Esophagus muscularis mucosa (tissue), 4 donors: ENCODE measurements at places on chromosomes 7 and 10.
A peak's percentile ranks its signal among the peaks of the same experiment; 100 is the strongest.

GRCh38 chr7:150737265-150738055, at the start of gene GIMAP5:
Gene GIMAP5 (plus strand): TSS chr7:150737418. CDS start chr7:150740885, 3,467 bp downstream.
- DNase-seq = no peak

DNA sequence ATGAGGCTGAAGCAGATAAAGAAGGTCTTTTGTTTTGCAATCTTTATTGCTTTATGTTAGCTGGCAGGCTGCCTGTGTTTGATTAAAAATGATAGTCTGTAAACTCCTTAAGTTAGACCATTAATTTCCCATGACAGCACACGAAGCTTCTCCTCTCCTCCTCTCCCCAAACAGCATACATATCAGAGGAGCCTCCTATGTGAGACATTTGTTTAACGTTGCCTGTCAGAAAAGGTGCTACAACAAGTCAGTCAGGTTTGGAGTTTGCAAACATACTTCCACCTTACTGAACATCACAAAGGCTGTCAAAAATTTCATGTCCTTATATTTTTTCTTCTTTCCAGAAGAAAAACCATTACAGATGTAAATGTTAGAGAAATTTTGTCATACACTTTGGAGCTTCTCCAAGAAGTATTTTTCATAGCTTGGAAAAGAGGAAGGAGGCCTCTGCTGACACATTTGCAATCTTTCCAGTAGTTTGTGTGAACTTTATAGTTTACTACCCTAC, 393.1 kb downstream of the EXOC4 start:
- DNase-seq = no peak

- DNase-seq = no peak
Measured at GRCh38 chr10:100838986-100839385, 73.8 kb upstream of the SLF2 start.

GRCh38 chr7:114740941-114741340, 181.0 kb upstream of the MDFIC start:
- DNase-seq = no peak

- DNase-seq = peak; percentile 88
Measured at GRCh38 chr10:129971381-129972144, 7.5 kb upstream of the EBF3 start.

GRCh38 chr10:126247446-126247975, 140.8 kb downstream of the ADAM12 start:
- DNase-seq = no peak

DNA sequence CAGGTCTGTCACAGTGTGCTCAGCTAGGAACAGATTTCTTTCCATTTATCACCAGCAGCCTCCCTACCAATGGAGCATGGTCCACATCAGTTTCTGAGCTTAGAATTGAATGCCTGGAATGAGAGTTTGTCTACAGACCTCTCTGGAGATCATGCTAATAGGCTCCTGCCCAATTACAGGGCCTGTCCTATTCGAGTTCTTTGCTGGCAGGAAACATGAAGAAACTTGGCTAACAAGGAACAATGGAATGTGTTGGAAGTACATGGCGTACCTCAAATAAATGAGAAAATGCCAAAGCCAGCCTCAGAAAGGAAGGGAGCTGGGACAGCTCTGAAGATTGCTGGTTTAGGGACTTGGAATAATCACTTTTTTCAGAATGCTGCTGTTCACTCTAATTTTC, 186.0 kb upstream of the AKR1E2 start:
- DNase-seq = no peak

- DNase-seq = no peak
Measured at GRCh38 chr7:14233868-14234369, 244.5 kb upstream of the ETV1 start.

- DNase-seq = no peak
Measured at GRCh38 chr7:39271402-39271801, 293.7 kb downstream of the POU6F2 start.

GRCh38 chr7:151839451-151839921, 37.4 kb downstream of the PRKAG2 start:
- no peak for DNase-seq

- no peak for DNase-seq
Measured at GRCh38 chr7:81053623-81054022, 134.8 kb upstream of the SEMA3C start.

DNA sequence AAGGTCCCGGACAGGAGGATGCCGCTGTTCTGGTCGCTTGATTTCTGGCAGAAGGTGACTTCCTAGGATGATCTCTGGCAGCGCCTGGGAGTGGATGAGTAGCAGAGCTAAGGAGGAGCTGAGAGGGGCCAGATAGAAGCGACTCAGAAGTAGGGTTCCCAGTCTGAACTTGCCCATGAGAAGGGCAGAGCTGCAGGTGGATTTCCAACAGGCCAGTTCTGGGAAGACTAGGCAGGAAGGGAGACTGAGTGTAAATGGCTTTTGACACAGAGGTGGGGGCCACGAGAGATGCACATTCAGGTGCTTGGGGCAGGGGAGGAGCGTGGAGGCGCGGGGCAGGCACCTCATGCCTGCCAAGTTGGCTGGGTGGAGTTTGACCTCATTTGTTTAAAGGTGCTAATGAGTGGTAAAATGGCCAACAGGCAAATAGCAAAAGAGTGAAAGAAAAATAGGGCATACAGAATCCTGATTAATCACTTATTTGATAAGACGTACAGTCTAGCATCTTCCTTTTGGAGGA, 58.8 kb downstream of the SHH start:
- DNase-seq = no peak

DNA sequence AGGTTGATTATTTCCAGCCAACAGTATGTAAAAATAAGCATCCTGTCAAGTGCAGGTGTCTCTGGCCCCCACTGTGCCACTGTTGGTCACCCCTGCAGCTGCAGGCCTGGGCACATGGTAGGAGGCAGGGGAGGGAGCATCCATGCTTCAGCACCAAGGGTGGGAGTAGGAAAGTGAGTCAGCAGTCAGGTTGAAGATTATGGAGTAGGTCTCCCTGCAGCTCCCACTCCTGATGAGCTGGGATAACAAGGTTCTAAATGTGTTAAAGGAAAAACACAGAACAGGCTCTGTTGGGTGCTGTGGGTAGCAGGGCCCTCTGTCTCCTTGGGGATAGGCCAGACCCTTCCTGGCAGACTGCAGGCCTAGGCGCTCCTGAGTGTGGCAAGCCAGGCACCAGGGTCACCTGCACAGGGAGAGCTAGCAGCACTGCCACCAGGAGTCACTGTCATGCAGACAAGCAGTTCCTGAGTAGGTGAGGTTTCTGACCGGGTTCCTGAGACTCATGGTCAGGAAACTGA, 59.3 kb downstream of the NUDCD3 start:
- DNase-seq = no peak

- DNase-seq = no peak
Measured at GRCh38 chr7:47380325-47381133, 201.4 kb downstream of the TNS3 start.

GRCh38 chr10:103470761-103471653, 8.0 kb downstream of the CALHM3 start:
- DNase-seq = no peak
